ENCODE measurements at places on chromosomes 6 and 20. TPM values are rescaled to one million over a fixed set of nuclear protein-coding genes. Genes with fewer than 3 reads are reported as not detected.

SOX18 gene
- polyA plus RNA-seq = 11.2 TPM

NRSN1 gene
- polyA plus RNA-seq = 0.22 TPM

DNA sequence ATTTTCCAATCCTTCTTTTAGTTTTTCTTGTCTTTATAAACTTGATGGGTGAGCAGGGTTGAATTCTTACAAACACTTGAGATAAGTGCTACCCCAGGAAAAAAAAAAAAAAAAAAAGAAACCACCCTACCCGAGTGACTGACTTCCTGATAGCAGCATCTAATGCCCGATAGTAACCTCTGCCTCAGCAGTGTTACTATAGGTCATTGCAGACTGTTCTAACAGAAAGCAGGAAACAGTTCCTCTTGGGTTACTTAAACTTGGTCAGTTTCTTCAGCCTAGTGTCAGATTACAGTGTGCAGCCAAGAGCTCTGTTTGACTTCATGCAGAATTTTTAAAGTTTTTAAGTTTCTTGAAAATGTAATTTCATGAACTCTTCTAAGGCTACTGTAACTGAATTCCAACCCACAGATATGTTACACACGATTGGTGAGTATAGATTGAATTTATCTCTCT lies 2.1 kb downstream of the MYLIP start:
- DNase-seq = peak; percentile 75

GRCh38 chr6:107655245-107655644 lies 165.3 kb downstream of the SOBP start:
- no peak for DNase-seq

DNA sequence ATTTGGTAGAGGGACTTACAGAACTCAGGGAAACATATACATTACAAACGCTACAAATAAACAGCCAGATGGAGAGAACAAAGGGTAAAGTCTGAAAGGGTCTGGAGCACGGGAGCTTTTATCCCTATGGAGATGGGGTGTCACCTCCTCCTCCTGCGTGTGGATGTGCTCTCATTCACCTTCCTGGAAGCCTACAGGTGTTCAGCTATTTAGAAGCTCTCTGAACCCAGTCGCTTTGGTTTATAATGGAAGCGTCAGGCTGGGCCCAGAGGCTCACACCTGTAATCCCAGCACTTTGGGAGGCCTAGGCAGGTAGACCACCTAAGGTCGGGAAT lies 17.7 kb upstream of the ITCH start:
- no peak for DNase-seq

GRCh38 chr20:45765307-45765875 lies 26.3 kb downstream of the WFDC3 start:
- DNase-seq = no peak

Measured in right lung (tissue), 10 donors.